ENCODE measurements at places on chromosomes 1 and 21. TPM values are rescaled to one million over a fixed set of nuclear protein-coding genes. Genes with fewer than 3 reads are reported as not detected.

Gene ELAVL4
- total RNA-seq: not detected

Gene RPL11
- total RNA-seq: 938 TPM

Gene FH
- 88.7 TPM for total RNA-seq

Gene SELP
- total RNA-seq: 0.65 TPM

Gene TNFRSF1B
- 30.3 TPM for total RNA-seq

Gene RIMS3
- 0.52 TPM for total RNA-seq
